ENCODE measurements at places on chromosomes 6 and 20.

- DNase-seq = no peak
Observed at GRCh38 chr6:132995432-132995831, 181.1 kb downstream of the RPS12 start.

GRCh38 chr6:138979365-138979764 is 8.7 kb downstream of the REPS1 start:
- no peak for DNase-seq

- peak; percentile 88 for DNase-seq
Observed at GRCh38 chr20:4160761-4161305, 145.5 kb upstream of the RNF24 start.

DNA sequence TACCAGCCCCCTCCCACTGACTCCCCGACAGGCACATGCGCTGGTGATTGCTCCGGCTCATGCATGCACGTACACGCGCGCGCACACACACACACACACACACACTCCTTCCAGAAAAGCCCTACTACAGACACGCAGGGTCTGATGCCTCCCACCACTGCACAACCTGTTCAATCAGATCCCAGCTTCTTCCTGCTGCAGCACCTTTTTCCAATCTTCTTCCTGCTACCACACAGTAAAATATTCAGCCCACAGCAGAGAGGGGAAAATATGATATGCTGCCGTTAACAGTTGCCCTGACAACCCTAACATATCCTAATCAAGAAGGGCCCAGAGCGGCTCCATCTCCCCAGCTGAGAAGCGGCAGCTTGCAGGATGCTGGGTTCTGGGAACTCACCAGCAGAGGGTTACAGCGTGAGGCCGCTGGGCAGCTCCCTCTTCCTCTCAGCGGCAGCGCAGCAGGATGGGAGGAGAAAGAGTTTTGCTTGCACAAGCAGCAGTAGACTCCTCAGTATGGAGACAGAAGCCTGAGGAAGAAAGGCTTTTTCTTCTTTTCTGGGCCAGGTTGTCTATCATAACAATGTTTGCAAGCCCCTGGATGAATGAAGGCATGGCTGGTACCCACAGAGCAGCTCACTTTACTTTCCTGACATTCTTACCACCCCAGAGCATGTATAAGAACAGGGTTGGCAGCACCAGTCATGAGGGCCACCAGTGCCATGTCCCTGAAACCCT is 23.9 kb downstream of the MAP7 start:
- peak; percentile 84 for DNase-seq

DNA sequence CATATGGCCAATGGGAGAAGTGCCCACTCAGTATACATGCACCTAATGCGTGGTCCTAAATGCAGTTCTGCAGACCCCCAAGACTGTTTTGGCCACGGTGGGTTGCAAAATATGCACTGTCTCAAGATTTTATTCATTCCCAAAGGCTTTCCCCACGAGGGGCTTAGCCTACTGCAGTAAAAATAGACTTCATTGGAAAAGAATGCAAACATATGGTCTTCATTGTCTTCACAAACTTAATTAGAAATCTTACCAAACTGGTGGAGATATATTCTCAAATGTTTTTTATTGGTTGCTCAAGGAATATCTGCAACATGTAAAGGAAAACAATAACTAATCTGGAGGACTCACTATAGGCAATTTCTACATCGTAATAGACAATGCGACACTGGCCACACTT is 31.6 kb upstream of the PRL start:
- DNase-seq = no peak

- DNase-seq = no peak
Observed at GRCh38 chr6:37547564-37548061, 47.9 kb upstream of the CCDC167 start.

DNA sequence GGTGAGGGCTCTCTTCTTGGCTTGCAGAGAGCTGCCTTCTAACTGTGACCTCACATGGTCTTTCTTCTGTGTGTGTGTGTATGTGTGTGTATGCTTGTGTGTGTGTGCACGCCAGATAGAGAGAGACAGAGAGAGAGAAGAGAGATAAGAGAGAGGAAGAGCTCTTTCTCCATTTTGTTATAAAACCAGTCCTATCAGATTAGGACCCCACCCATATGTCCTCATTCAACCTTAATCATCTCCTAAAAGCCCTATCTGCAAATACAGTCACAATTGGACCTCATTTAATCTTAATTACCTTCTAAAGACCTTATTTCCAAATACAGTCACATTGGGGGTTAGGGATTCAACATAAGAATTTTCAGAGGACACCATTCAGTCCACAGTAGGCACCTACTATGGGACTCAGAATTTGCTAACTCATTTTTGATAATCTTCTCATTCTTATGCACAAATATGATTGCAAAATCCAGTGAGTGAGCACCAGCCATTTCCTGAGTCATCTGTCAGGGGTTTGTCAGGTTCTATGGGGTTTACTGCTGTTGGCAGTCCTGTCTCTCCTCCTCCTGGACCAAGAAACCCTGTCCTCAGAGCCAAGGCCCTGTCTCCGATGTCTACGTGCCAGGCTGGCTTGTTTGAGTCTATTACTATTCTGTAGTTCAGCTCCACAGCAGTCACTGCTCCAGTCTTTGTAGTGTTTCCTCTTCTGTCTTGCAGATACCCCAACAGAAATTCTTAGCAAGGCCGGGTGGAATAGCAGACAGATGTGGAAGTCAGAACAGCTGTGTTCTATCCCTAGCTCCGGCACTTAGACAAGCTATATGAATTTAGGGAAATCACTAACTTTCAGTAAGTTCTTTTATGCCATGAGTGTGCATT is 59.0 kb upstream of the FAM184A start:
- no peak for DNase-seq

DNA sequence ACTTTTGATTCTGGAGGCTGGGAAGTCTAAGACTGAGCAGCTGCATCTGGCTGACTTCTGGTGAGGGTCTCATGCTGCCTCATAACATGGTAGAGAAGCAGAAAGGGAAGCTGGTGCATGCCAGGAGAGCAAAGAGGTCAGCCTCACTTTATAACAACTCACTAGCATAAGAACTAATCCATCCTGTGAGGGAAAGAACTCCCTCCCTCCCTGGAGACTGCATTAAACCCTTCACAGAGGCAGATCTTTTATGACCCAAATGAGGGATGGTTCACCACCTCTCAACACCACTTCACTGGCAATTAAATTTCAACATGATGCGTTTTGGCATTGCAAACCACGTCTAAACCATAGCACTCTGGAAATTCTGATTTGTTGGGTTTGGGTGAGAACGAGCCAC is 33.9 kb downstream of the STXBP5 start:
- DNase-seq = no peak

DNA sequence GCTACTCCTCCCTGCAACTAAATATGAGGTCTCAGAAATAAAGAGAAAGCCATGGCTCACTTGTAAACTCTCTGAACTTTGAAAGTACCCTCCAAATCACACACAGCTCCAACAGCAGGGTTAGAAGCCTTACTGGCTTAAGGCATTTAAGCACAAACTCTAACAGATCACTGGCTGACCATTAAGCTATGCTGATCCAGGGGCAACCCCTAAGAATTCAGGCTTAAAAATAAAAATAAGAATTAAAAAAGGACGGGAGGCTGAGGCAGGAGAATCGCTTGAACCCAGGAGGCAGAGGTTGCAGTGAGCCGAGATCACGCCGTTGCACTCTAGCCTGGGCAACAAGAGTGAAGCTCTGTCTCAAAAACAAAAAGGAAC is 21.8 kb downstream of the HLA-E start:
- DNase-seq = no peak

GRCh38 chr20:51749674-51750036 is 18.5 kb downstream of the ATP9A start:
- no peak for DNase-seq

GRCh38 chr6:43713643-43714310 is 26.2 kb upstream of the MRPS18A start:
- no peak for DNase-seq

DNA sequence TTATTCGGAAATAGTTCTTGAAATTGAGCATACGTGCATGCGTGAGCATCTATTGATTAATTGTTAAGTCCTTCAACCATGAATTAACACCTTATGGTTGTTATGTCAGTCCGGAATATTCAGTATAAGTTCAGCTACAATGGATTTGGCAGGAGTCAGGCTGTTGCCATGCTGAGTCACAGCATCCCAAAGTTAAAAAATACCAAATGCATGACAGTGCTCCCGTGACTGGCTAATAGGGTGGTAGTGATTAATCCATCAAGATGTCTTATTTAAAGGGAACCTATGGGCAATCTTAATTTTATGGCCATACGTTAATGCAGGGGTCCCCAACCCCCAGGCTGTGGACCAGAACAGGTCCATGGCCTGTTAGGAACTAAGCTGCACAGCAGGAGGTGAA is 10.5 kb downstream of the RAE1 start:
- no peak for DNase-seq

Measured in midbrain (tissue), 1 donor.